Osteoblast (primary cell): ENCODE measurements at places on chromosomes 12 and 14. TPM values are rescaled to one million over a fixed set of nuclear protein-coding genes. Genes with fewer than 3 reads are reported as not detected.
A peak's percentile ranks its signal among the peaks of the same experiment; 100 is the strongest.

GRCh38 chr14:102588821-102589220 is 3.6 kb upstream of the RCOR1 start:
- DNase-seq = no peak
- no peak overlapping the region for H3K27ac ChIP-seq
- H3K4me3 ChIP-seq = no peak overlapping the region
- peaks cover 14% of the 10 kb centered on the region for H3K4me1 ChIP-seq
- H3K36me3 ChIP-seq = no peaks in the 10 kb centered on the region
- no peaks in the 10 kb centered on the region for H3K27me3 ChIP-seq

The HCAR3 gene
- total RNA-seq = not detected in 2 replicates

GRCh38 chr14:55417955-55418354 is 6.3 kb upstream of the ATG14 start:
- H3K4me3 ChIP-seq = no peak overlapping the region
- no peak overlapping the region for H3K27ac ChIP-seq
- DNase-seq = no peak

The CMA1 gene
- not detected in 2 replicates for total RNA-seq

DNA sequence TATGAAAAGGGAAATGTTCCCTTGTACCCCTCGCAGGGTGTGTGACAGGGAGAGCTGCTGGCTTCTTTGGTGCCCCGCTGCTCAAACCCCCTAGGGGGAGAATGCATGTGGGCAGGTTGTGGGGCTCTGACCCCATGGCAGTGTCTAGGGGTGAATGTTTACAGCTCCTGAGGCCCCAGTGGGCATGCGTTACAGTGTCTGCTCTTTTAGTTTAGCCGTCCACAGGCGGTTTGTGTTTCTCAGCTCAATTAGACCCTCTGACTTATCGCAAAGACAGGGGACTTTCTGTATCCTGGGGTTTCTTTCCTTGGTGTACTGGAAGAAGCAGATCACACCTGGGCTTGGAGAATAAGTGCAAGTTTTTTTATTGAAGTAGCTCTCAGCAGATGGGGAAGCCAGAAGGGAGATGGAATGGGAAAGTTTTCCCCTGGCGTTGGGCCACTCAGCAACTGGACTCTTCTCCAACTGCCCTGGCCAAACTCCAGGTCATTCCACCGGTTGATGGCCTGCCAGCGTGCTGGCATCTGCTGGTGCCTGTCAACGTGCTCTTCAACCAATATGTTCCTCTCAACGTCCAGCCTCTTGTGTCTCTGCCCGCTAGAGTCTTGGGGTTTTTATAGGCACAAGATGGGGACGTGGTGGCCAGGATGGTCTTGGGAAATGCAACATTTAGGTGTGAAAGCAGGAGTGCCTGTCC is 720.9 kb downstream of the FSCB start:
- no peaks in the 10 kb centered on the region for H3K36me3 ChIP-seq
- H3K27me3 ChIP-seq = no peaks in the 10 kb centered on the region
- no peak overlapping the region for H3K27ac ChIP-seq
- no peaks in the 10 kb centered on the region for H3K4me1 ChIP-seq
- no peak overlapping the region for H3K4me3 ChIP-seq
- no peak for DNase-seq

- no peak overlapping the region for H3K4me3 ChIP-seq
- H3K36me3 ChIP-seq = no peaks in the 10 kb centered on the region
- no peak for DNase-seq
- H3K27ac ChIP-seq = no peak overlapping the region
Measured at GRCh38 chr14:34138175-34138574, 187.3 kb upstream of the EGLN3 start.

- no peak overlapping the region for H3K4me3 ChIP-seq
- H3K27ac ChIP-seq = no peak overlapping the region
- no peaks in the 10 kb centered on the region for H3K27me3 ChIP-seq
- H3K4me1 ChIP-seq = peaks cover 22% of the 10 kb centered on the region
- no peak for DNase-seq
Measured at GRCh38 chr14:69667938-69668335, 56.5 kb downstream of the SUSD6 start.

The MUCL1 gene
- total RNA-seq = not detected in 2 replicates

- no peak for DNase-seq
- no peaks in the 10 kb centered on the region for H3K27me3 ChIP-seq
- peaks cover 8% of the 10 kb centered on the region for H3K36me3 ChIP-seq
- H3K4me1 ChIP-seq = no peaks in the 10 kb centered on the region
Measured at GRCh38 chr12:12201274-12201758, 65.5 kb downstream of the LRP6 start.

- H3K27me3 ChIP-seq = no peaks in the 10 kb centered on the region
- H3K36me3 ChIP-seq = peaks cover 12% of the 10 kb centered on the region
- peak; percentile 94 for DNase-seq
- peaks cover 68% of the 10 kb centered on the region for H3K4me1 ChIP-seq
Measured at GRCh38 chr14:22850944-22851764, 14.8 kb downstream of the MMP14 start.

The KRT71 gene
- not detected in 2 replicates for total RNA-seq

DNA sequence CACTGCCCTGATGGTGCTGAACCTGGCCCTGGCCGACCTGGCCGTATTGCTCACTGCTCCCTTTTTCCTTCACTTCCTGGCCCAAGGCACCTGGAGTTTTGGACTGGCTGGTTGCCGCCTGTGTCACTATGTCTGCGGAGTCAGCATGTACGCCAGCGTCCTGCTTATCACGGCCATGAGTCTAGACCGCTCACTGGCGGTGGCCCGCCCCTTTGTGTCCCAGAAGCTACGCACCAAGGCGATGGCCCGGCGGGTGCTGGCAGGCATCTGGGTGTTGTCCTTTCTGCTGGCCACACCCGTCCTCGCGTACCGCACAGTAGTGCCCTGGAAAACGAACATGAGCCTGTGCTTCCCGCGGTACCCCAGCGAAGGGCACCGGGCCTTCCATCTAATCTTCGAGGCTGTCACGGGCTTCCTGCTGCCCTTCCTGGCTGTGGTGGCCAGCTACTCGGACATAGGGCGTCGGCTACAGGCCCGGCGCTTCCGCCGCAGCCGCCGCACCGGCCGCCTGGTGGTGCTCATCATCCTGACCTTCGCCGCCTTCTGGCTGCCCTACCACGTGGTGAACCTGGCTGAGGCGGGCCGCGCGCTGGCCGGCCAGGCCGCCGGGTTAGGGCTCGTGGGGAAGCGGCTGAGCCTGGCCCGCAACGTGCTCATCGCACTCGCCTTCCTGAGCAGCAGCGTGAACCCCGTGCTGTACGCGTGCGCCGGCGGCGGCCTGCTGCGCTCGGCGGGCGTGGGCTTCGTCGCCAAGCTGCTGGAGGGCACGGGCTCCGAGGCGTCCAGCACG is 4.7 kb downstream of the LTB4R start:
- H3K4me3 ChIP-seq = no peak overlapping the region
- H3K27ac ChIP-seq = no peak overlapping the region
- no peaks in the 10 kb centered on the region for H3K36me3 ChIP-seq
- peaks cover 7% of the 10 kb centered on the region for H3K27me3 ChIP-seq
- H3K4me1 ChIP-seq = peaks cover 14% of the 10 kb centered on the region

The KCNMB4 gene
- total RNA-seq = under 0.01 TPM in 2 replicates

GRCh38 chr12:19131025-19131444 is 1.5 kb downstream of the PLEKHA5 start:
- H3K4me3 ChIP-seq = peak overlapping the region; percentile 89
- H3K27me3 ChIP-seq = no peaks in the 10 kb centered on the region
- DNase-seq = peak; percentile 84
- H3K27ac ChIP-seq = peak overlapping the region; percentile 15
- peaks cover 10% of the 10 kb centered on the region for H3K4me1 ChIP-seq

The PPP1CC gene
- total RNA-seq = 107 and 114 TPM in 2 replicates

The PIWIL1 gene
- total RNA-seq = not detected in 2 replicates

DNA sequence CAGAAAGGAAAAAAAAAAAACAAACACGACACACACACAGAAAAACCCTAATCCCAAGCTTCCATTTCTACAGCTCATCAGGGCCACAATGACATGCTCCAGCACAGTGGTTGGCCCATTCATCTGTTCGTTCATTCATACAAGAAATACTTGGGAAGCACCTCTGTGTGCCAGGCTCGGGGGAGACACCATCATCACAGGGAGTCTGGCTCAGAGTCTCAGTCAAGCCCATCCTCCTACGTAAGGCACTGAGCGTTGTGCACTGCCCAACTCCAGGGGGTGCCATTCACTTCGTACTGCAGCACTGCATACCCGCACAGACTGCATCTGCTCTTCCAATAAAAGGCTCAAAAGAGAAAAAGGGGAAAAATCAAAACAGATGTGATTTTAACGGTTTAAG is 15.3 kb downstream of the VPS37B start:
- DNase-seq = peak; percentile 77
- H3K27me3 ChIP-seq = no peaks in the 10 kb centered on the region
- H3K4me3 ChIP-seq = no peak overlapping the region
- H3K27ac ChIP-seq = peak overlapping the region; percentile 82

The LMNTD1 gene
- not detected in 2 replicates for total RNA-seq

DNA sequence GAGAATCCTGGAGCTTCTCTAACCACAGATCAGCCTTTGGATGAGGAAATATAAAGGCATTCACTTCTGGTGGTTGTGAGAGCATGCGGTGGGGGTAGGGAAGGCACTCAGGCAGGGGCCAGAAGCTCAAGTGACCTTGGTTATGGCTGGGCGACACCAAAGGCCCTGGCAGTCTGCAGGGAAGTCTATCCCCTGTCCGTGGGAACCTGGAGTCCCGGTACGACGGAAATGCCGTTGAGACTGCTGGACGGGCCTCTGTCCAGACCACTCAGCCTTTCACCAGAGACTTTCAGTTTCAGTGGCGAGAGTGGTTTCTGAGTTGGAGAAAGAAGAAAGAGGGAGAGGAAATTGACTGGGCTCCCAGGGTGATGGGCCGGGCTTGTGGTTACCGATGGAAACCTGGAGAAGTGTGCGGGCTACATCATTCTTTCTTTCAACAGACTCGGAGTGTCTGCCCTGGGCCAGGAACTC is 20.9 kb downstream of the ISCA2 start:
- no peaks in the 10 kb centered on the region for H3K27me3 ChIP-seq
- peak; percentile 90 for DNase-seq
- H3K4me3 ChIP-seq = peak overlapping the region; percentile 8
- H3K27ac ChIP-seq = peak overlapping the region; percentile 75
- peaks cover 78% of the 10 kb centered on the region for H3K36me3 ChIP-seq

The FOXA1 gene
- 0.36 TPM in 1 of 2 replicates, not detected in the other for total RNA-seq

GRCh38 chr12:45406988-45407850 is 191.3 kb downstream of the ANO6 start:
- H3K4me1 ChIP-seq = peaks cover 11% of the 10 kb centered on the region
- no peaks in the 10 kb centered on the region for H3K27me3 ChIP-seq
- H3K27ac ChIP-seq = no peak overlapping the region
- peaks cover 36% of the 10 kb centered on the region for H3K36me3 ChIP-seq

The TPI1 gene
- 385 and 553 TPM in 2 replicates for total RNA-seq

DNA sequence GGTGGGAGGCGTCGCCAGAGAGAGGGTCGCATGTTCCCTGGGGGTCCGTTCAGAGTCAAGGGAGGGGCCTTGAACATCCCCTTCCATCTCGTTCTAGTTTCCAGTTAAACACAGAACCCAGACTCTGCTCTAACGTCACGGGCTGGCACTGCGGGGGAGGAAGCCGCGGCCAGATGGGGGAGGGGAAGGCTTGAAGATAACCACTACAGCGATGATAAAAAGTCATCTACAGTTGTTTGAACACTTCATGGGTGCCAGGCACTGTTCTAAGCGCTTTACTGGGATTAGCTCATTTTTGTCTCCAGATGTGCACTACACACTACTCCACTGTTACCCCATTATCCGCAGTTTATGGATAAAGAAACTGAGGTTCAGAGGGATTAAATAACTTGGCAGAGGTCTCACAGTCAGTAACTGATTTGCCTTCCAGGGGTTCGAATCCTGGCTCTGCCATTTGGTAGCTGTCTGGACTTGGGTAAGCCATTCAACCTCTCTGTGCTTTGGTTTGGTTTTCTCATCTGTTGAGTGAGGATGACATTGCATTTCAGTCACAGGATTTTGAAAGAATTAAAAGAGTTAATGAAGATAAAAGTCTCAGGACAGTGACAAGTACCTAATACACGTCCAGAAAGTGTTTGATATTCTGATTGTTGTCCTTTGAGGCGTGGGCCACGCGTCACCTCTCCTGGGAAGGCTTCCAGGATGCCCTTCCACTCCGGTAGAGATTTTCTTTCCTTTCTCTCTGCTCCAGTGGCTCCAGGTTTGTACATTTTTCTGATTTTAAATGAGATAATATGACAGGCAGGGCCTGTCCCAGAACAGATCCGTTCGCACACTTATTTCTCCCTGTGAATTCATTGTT is 798 bp upstream of the RASAL1 start:
- H3K36me3 ChIP-seq = no peaks in the 10 kb centered on the region
- DNase-seq = peak; percentile 72
- no peaks in the 10 kb centered on the region for H3K4me1 ChIP-seq
- H3K27me3 ChIP-seq = no peaks in the 10 kb centered on the region
- H3K4me3 ChIP-seq = no peak overlapping the region

DNA sequence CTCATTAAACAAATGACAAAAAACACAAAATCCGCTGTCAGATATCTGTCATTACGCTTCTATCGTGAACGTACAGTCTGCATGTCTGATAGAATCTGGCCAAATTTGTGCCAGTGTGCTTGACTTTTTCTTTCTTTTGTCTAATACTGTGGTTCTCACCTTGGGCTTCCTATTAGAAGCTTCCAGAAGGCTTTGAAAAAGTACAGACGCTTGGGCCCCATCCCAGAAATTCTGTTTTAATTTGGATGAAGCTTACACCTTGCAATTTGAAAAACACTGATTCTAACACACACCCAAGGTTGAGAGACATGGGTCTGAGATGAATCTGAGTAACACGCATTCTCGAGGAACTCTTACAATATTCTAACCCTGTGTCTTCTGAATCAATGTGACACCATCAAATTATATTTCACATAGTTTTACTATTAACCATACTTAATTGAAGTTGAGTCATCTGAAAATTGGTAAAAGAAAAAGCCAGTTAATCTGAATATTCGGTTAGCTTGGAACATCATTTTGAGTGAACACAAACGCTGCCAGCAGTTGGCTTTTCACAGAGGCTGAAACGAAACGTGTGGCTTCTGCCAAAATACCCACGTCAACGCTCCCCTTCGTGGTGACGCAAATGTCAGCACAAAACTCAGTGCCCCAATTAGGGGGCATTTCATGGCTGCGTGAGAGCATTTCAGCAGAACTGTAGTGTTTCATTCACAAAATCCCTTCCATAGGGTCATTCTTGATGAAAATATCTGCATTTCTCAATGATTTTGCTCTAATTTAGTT is 420.5 kb downstream of the TMEM132D start:
- no peak for DNase-seq
- H3K27me3 ChIP-seq = no peaks in the 10 kb centered on the region

DNA sequence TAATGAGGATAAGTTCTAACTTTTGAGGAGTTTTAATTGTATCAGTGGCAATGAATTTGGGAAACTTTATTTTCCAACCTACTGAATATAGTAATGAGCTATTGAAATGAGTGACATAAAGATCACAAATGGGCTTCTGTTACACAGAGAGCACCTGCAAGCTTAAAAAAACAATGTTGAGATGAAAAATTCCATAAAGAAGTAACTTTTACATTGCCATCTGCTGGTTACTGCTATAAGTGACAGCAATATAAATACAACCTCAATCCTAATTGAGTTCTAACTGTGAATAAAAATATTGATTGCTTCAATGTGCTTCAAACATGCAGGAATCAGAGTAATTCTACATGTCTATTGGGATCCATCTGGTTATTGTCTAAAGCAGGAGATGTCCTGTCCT is 14.2 kb downstream of the WIF1 start:
- H3K36me3 ChIP-seq = no peaks in the 10 kb centered on the region
- no peaks in the 10 kb centered on the region for H3K4me1 ChIP-seq
- no peak overlapping the region for H3K27ac ChIP-seq
- H3K4me3 ChIP-seq = no peak overlapping the region
- peaks cover 8% of the 10 kb centered on the region for H3K27me3 ChIP-seq
- no peak for DNase-seq

The CPM gene
- 1.8 and 3.6 TPM in 2 replicates for total RNA-seq

- H3K4me3 ChIP-seq = peak overlapping the region; percentile 24
- H3K27ac ChIP-seq = peak overlapping the region; percentile 2
- H3K27me3 ChIP-seq = no peaks in the 10 kb centered on the region
Measured at GRCh38 chr12:94621662-94622359, 28.5 kb downstream of the TMCC3 start.
